ENCODE measurements at places on chromosomes 2 and 18.
A peak's percentile ranks its signal among the peaks of the same experiment; 100 is the strongest.

DNA sequence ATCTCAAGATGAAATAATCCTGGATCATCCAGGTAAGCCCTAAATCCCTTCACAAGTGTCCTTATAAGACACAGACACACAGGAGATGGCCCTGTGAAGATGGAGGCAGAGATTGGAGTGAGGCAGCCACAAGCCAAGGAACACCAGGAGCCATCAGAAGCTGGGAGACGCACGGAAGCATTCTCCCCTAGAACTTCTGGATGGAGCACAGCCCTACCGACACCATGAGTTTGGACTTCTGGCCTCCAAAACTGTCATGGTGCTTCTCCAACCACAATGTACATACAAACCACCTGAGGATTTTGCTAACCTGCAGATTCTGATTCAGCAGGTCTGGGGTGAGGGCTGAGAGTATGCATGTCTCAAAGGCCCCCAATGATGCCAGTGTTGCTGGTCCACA is 42.5 kb downstream of the ADD2 start:
- no peak for DNase-seq

DNA sequence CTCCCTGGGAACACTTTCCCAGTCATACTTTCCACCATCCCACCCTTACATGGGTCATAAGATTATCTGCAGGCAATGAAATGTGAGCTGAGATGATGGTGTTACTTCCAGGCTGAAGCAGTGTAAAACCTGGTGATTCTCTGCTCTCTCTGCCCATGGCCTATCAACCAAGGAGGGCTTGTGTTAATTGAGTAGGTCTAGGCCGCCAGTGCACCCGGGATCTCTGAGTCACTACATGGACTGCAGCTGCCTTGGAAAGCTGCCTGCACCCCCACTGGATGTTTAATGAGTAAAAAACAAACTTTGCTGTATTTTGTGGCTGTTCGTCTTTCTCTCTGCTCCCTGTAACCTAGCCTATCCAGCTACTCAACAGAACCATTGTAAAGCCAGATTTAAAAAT is 451.7 kb upstream of the SMIM21 start:
- no peak for DNase-seq

- DNase-seq, result no peak
Measured at GRCh38 chr2:201881741-201882140, 75.4 kb downstream of the CDK15 start.

DNA sequence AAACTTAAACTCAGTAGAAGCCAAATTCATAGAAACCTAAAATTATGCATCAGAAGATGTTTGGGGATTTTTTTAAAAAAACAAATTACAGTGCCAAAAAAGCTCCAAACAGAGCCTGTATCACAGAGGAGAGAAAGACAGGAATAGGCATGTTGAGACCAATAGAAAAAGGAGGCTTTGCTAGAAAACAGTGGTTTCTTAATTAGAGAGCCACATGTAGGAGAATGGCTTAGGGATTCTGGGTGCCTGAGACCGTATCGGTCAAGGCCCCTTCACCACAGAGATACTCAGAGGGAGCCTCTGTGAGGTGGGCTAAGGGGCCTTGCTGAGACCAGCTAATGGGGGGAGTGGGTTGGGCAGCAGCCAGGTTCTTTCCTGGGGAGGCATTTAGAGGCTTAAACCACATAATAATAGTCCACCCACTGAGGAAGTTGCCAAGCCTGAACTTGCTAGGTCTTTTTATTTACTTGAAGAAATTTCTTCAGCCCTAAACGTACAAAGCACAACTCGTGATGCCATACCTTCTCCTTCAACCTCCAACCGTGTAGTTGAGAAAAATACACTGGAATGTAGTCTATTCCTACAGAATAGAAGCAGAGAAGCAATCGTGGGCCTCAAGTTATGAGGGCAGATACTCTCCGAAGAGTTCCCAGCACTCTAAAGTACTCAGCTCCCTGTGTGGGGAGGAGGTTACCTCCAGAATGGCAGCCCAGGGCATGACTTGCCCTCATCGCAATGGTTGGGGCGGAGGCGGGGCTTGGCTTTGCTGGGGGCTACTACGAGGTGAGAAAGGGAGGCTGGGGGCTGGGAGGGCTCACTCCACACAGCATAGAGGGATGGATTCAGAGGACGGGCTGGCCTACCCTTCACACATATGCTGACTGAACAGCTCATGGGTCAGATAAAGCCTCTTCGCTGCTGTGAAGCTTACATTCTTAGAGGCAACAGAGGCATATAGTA is 237.9 kb downstream of the TPGS2 start:
- DNase-seq, result no peak

GRCh38 chr18:37559194-37559593 is 6.4 kb downstream of the CELF4 start:
- no peak for DNase-seq

DNA sequence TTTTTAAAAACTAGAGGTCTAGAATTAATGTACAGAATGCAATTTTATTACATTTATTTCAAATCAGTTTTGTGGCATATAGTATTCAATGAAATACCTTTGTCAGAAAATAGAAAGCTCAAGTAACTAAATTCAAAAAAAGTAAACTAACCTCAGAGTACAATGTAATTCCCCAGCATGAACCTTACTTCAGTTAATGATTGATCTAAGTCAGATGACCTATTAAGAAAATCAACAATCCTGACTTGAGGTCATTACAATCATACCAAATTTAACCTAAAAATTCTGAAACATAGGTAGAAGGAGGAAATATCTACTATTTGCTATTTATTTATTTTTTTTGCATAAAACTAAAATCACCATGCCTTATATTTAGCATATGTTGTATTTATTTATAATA is 142.9 kb downstream of the CCDC102B start:
- DNase-seq, result no peak

GRCh38 chr18:13222856-13223281 is 4.3 kb downstream of the LDLRAD4 start:
- DNase-seq, result no peak

- no peak for DNase-seq
Measured at GRCh38 chr18:31647127-31647753, 37.1 kb downstream of the B4GALT6 start.

DNA sequence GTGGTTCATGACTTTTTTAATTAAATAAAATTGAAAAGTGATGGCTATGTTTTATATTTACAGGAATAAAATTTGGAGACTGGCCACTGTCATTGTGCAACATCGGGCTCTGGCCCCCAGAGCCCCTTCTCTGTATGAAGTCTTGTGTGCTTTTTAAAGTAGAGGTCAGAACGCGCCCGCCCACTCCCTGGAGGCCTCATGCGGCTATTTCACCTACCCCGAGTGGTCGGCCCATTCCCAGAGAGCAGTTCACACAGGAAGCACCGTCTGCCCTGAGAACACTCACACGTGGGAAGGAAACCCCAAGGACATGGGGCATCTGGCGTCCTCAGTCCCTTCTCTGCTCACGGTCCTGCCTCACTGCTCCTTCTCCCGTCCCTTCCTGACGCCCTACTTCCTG is 296.9 kb upstream of the SALL3 start:
- no peak for DNase-seq

DNA sequence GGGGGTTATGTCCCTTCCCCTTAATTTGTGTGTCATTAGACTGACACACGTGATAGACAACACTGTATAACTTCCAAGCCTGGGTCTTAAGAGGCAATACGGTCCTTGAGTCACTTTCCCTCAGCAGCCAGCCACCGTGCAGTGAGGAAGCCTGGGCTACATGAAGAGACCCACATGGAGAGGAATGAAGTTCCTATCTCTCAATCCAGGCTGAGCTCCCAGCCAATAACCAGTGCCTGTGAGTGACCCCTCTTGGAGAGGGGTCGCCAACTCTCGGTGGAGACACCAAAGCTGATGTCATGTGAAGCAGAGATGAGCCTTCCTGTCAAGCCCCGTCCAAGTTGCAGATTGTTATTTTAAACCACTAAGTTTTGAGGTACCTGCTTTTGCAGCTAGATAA is 5.7 kb upstream of the WDSUB1 start:
- no peak for DNase-seq

GRCh38 chr2:38462121-38462661 is 85.1 kb upstream of the ATL2 start:
- DNase-seq, result no peak

DNA sequence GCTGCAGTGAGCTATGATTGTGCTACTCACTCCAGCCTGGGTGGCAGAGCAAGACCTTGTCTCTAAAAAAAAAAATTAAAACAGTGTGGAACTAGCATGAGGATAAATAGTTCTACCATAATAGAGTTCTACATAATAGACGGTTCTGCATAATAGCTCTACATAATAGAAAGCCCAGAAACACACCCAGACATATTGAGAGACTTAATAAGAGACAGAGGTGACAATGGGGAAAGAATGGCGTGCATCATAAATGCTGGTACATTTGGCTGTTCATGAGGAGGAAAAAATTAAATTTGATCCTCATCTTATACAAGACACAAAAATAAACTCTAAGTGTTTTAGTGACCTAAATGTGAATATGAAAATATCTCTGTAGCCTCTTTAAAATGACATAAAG is 58.5 kb downstream of the PTRHD1 start:
- no peak for DNase-seq

GRCh38 chr2:121754851-121755236 is 607 bp upstream of the TSN start:
- no peak for DNase-seq

DNA sequence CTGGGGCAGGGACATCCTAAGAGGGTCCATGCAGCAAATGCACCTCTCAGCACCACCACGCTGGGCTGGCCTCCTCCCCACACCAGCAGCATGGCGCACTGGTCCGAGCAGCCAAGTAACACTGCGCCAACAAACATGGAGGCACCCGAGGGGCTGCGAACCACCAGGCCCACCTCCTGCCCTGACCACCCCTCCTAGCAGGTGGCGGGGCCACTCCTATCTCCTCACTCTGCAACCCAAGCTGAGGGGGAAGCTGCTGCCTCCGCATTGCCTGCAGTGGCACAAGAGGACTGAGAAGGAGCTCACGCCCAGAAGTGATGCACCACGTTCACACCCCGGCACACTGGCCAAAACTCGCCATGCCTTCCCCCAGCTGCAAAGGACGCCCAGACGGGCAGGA is 94.4 kb downstream of the EIPR1 start:
- DNase-seq, result no peak

DNA sequence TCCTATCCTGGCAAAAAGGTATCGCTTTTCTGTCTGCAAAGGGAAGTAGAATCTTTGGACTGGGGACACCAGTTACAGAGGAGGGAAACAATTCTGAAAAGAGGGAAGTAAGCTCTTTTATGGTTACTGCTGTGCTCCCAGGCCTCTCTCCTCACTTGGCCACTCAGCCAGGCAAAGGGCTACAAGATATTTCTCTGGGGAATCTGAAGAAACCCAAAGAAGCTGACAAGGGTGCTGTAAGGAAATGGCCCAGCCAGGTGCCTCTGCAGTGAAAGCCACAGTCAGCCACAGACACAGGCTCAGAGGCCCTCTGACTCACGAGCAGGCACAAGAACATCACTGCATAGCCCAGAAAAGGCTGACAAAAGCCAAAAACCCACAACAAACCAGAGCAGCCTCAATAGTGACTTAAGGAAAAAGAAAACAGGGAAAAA is 5.8 kb downstream of the HDLBP start:
- DNase-seq, result no peak

- DNase-seq, result no peak
Measured at GRCh38 chr2:134120406-134120732, 133.5 kb upstream of the MGAT5 start.

GRCh38 chr2:105438104-105438929 is 39.5 kb upstream of the FHL2 start:
- no peak for DNase-seq

- peak; percentile 18 for DNase-seq
Measured at GRCh38 chr18:55096263-55096951, 137.1 kb upstream of the CCDC68 start.

DNA sequence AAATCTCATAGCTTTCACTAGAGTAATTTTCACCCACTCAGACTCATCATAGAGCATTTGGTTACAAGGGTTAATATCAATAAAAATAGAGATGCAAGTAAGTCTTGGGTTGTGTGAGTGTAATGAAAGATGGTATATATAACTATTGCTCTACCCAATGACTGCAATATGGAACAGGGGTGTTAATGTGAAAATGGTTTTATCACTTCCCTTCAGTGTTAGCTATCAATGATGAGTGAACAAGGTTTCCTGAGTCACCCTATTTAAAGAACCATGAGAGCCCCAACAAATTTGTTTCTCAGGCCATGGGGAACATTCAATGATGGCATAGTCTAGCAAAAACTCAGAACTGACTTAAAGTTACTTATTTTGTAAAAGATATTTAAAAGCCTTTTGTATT is 1133.6 kb upstream of the ZEB2 start:
- no peak for DNase-seq
